ENCODE measurements at places on chromosomes 13 and 19.

DNA sequence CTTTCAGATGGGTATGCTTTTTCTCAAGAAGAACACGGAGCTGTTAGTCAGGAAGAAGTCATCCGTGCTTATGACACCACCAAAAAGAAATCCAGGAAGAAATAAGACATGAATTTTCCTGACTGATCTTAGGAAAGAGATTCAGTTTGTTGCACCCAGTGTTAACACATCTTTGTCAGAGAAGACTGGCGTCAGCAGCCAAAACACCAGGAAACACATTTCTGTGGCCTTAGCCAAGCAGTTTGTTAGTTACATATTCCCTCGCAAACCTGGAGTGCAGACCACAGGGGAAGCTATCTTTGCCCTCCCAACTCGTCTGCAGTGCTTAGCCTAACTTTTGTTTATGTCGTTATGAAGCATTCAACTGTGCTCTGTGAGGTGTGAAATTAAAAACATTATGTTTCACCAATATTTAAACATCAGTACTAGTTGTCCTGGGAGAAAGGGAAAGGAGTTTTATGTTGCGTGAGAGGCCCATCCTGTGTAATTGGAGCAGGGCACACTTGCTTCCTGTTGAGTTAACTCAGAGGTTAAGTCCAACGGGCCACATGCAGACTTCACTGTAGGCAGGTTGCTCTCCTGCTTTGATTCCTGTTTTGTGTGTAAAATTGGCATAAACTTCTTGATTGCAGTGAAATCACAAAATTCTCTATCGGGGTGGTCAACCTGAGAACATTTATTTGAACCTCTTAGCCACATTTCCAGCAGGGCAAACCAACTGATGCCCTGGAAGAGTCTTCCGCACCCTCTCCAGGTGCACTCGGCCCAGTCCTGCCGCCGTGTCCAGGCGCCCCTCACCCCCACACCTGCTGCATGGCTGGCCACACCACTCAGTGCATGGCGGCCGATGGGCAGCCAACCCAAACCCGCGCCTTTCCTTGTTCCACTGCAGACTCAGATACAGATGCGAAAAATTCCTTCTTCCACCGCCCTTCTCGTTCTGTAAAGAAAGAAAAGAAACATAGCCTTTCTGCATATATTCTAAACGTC lies 31.6 kb downstream of the SHISA2 start:
- peak; percentile 22 for DNase-seq

GRCh38 chr13:44280456-44280855 lies 93.2 kb upstream of the SERP2 start:
- DNase-seq: peak; percentile 22

GRCh38 chr19:16031872-16032200 lies 44.5 kb upstream of the TPM4 start:
- DNase-seq: no peak

- no peak for DNase-seq
These were observed 70.1 kb downstream of the COL4A1 start for GRCh38 chr13:110236831-110237261.

GRCh38 chr13:113943821-113944565 lies 29.9 kb downstream of the C13orf46 start:
- no peak for DNase-seq

- no peak for DNase-seq
These were observed 6.7 kb downstream of the ERCC5 start for GRCh38 chr13:102852556-102852955.

DNA sequence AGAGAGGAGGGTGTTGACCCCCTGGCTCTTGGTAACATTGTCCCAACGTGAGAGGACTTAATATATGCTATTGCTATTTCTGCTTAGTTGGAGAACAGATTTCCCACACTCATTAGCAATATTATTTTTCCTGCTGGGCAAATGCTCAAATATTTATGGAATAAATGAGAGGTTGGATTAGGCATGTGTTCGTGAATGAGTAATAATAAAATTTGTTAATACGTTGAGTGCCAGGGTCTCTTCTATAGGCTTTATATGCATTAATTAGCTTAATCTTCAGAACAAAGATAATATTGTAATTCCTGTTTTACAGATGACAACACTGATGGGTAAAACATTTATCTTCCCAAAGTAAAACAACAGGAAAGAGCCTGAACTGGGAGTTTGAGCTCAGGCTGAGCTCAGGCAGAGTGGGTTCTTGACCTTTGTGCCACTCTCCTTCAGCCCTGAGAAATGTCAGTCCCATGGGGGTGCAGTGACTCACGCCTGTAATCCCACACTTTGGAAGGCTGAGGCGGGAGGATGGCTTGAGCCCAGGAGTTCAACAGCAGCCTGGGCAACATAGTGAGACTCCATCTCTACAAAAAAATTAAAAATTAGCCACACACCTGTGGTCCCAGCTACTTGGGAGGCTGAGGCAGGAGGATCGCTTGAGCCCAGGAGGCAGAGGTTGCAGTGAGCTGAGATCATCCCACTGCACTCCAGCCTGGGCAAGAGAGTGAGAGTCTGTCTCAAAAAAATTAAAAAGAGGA lies 1.2 kb downstream of the ZNF233 start:
- no peak for DNase-seq

GRCh38 chr13:113956571-113956970 lies 17.3 kb downstream of the C13orf46 start:
- DNase-seq: no peak

DNA sequence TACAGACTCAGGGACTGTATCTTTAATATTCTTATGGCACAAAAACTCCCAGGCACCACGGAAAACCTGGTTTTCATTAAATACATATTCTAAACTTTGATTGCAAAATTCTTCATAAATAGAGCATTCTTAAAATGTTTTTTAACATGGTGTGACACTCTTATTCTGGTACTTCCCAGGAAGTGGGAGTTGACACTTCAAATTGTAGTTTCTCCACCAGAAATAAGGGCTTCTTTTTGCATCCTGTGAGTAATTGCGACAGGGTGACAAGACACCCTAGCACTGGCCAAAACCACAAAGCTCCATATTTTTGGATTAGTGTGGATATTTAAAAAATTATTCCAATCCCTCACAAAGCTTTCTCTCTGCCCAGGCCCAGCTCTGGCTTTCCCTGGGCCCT lies 43.6 kb upstream of the MTIF3 start:
- DNase-seq: no peak

DNA sequence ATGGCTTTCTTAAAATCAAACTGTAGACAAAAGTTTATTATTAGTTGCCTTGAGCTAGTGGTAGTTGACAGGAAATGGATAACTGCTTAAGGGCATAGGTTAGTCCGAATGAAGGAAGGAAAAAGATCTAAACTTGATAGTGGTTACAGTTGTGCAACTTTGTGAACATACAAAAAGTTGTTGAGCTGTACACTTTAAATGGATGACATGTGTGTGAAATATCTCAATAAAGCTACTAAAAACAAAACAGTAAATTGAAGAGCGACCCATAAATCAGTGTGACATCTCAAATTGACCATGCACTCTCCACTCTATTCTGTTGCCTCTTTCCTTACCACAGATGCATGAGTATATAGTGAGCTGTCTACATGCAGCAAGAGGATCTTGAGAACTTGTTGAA lies 1757.8 kb downstream of the PCDH9 start:
- no peak for DNase-seq

DNA sequence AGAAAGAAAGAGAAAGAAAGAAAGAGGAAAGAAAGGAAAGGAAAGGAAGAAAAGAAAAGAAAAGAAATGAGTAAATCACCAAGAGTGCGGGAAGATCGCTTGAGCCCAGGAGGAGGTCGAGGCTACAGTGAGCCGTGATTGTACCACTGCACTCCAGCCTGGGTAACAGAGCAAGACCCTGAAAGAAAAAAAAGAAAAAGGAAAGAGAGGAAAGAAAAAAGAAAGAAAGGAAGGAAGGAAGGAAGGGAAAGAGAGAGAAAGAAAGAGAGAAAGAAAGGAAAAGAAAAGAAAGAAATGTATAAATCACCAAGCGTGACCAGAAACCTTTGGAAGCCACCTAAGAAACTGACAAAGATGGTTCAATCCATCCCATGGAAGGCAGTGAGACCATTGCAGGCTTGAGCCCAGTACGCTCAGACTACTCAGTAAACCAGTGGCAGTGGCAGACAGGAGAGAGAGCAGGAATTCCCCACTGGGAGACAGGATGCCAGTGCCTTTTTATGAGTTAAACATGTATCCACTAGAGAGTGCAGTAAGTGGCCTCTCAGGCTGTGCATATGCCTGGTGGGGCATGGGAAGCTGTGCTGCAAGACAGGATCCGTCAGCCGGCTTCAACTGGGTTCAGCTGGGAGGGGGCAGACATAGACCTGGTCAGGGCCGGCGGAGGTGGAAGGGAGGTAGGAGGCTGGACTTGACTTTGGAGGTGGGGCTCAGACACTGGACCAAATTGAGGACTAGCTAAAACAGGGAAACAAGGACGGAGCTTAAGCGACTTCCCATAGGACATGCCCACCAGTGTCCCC lies 4.8 kb downstream of the GPR42 start:
- DNase-seq: no peak

- no peak for DNase-seq
These were observed 68.9 kb downstream of the SHISA2 start for GRCh38 chr13:25982907-25983306.

GRCh38 chr19:18475762-18476331 lies 37.9 kb upstream of the ISYNA1 start:
- no peak for DNase-seq

GRCh38 chr19:17942181-17942580 lies 9.4 kb downstream of the CCDC124 start:
- DNase-seq: no peak

DNA sequence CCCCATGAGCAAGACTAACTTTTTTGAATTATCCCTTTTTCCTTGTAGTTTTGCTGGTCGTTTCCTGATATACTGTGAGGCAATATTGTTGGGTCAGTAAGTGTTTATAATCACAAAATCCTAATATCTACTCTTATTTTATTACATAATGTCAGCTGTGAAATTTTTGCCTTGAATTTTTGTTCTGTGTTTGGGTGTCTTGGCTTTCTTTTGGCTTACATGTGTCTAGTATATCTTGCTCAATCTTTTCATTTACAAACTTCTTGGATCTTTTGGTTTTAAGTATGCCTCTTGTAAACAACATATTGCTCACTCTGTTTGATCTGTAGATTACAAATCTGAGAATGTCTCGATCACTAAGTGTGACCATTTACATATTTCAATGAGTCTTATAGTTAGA lies 330.3 kb upstream of the ARGLU1 start:
- no peak for DNase-seq

GRCh38 chr13:67966065-67966464 lies 735.9 kb upstream of the PCDH9 start:
- DNase-seq: no peak

DNA sequence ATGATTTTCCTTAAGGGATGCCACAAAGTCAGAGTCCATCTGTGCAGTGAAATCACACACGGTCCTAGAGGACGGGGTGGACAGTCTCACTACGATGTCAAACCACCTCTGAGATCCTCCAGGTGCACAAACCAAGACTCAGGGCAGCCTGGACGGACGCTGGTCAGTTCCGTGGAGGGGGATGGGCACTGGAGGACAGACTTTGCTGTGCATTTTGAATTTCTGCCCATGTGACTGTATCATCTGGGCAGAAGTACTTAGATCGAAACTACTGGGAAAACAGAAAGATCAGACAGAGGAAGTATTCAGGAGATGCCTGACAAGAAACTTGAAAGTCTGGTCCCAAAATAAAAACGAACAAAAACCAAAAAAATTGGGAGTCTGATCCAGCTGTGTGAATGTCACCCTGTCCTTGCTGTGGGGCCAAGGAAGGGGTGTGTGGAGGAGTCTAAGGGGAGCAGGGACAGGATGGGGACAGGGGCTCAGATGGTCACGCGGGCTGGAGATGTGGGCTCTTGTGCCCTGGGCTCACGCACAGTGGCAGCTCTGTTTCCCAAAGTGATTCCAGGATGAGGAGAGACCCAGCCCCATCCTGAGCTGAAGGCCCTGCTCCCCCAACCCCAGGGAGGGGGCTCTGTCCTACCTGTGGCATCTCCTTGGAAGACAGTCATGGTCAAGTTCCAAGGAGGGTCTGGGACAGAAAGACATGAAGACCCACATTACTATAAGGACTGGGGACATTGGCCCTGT lies 1.5 kb downstream of the SIGLEC8 start:
- DNase-seq: no peak

GRCh38 chr13:71828564-71828963 lies 38.4 kb downstream of the DACH1 start:
- DNase-seq: no peak

DNA sequence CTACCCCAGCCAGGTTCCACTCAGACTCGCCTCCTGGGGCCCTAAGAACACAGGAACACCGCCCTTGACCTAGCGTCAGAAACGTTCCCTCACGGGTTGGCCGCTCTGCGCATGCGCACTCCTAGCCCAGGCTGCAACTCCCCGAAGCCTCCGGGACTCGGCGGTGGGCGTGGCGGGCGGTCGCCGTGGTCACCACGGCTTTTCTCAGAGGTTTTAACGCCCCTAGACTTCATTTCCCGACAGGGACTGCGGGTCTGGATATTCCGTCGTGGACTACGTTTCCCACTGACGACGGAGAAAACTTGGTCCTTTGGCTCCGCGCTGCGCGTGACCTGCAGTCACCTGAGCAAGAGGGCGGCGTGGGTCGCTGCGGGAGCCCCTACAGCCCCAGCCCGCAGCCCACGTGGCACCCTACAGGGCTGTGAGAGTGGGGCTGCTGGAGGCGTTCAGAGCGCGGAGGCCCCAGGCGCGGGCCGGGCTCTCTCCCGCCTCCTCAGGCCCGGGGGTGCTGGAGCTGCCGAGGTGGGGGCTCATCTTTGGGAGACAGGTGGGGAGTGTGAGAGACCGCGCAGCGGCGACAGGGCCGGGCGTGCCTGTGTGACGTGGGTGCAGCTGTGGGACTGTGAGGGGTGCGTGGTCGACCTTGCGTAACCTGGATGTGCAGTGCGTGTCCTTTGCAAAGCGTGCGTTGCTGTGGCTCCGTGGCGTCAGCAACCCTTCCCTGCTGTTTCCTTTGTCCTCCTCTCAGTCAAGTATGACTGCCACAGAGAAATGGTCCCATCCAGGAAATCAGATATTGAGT lies 38.0 kb upstream of the ZNF573 start:
- DNase-seq: no peak

- DNase-seq: no peak
These were observed 38.2 kb upstream of the IGSF23 start for GRCh38 chr19:44575116-44575700.

DNA sequence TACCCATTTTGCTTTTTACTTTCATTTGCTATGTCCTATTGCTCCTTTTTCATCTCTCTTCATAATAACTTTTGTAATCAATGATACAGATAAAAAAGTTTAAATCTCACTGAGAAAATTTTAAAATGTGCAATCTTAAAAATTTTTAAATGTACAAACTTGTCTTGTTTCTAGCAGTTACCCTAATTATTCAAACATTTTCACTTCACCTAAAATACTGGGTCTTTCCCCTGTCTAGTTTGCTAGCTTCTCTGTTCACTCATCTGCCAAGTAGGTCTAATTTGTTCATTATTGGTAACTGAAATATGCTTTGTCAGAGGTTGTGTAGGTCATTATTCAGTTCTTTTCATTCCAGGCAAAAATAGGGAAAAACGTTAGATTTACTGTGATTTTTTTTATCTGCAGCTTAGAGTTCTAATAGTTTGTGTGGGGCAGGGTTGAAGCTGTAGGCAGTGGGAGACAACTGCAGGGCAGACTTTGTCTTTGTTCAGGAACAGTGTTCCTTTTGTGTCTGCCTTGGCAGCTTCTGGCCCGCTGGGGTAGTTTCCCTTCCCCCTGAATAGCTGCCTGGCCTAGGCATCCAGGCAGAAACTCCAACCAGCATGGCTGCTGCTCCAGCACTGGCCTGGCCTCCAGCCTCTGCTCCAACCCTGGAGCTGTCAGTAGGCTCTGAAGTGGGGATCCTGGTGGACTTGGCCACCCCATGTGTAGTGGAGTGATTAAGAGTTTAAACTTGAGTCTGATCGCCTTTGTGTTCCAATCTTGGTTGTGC lies 48.5 kb downstream of the WDFY2 start:
- no peak for DNase-seq

Measured in amniotic stem cell (primary cell).